ENCODE measurements at places on chromosomes 11 and 22. TPM values are rescaled to one million over a fixed set of nuclear protein-coding genes. Genes with fewer than 3 reads are reported as not detected.

The PHF21A gene
- total RNA-seq, result 45.4 TPM

The MYEOV gene
- total RNA-seq, result 0.23 TPM

DNA sequence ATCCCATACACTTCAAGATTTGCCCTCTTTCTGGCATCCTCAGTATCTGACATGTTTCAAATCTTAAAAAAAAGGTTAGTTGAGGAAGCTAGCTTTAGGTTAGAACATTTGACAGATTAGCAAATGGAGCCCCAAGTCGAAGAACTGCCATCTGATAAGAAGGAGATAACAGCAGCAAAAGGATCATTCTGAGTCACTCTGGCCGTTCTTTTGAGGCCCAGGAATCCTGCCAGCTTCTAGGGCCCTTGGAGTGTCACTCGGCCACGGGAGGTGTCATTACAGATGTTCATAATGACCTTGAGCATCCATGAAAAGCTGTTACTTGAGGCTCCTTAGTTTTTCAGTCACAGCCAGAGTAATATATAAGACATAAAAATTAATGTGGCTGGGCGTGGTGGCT lies 132.1 kb upstream of the RASSF10 start:
- peaks cover 5% of the 10 kb centered on the region for H3K36me3 ChIP-seq
- no peaks in the 10 kb centered on the region for H3K4me1 ChIP-seq
- no peak overlapping the region for H3K27ac ChIP-seq

- DNase-seq, result no peak
- no peaks in the 10 kb centered on the region for H3K27me3 ChIP-seq
- H3K36me3 ChIP-seq, result no peaks in the 10 kb centered on the region
These were observed 3.1 kb upstream of the COMMD9 start for GRCh38 chr11:36292311-36292722.

The AMBRA1 gene
- 33.9 TPM for total RNA-seq

DNA sequence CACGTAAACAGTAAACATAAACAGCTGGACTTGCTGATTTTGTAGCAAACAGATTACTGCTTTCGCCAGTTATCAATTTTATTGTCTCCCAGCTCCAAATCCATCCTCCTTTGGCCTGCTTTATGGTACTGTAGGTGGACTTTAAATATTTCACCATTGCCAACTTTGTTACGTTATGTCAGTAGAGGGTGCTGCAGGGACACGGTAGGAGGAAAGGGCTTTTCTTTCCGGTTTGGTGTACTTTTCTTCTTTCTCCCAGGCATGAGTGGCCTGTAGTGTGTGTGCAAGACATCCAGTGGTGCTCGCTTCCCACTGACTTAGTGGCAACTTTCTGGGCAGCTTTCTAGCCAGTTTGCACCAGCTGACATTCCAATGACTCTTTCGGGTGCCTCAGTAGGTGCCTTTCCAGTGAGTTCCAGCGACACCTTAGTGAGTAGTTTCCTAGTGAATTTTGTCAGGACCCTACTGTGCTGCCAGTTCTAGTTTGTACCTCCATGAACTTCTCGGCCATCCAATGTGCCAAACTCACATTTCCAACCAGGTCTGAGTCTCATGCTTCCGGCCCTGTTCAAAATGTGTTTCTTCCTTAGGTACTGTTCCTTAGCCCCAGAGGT lies 267.6 kb upstream of the TENM4 start:
- H3K4me3 ChIP-seq, result no peak overlapping the region
- no peak for DNase-seq
- H3K27ac ChIP-seq, result no peak overlapping the region
- no peaks in the 10 kb centered on the region for H3K4me1 ChIP-seq
- no peaks in the 10 kb centered on the region for H3K36me3 ChIP-seq

GRCh38 chr22:38490475-38490874 lies 15.6 kb downstream of the DDX17 start:
- H3K4me3 ChIP-seq, result no peak overlapping the region
- no peak overlapping the region for H3K27ac ChIP-seq
- DNase-seq, result no peak
- H3K4me1 ChIP-seq, result peaks cover 10% of the 10 kb centered on the region
- no peaks in the 10 kb centered on the region for H3K27me3 ChIP-seq

The NF2 gene
- 43.9 TPM for total RNA-seq

GRCh38 chr22:49235463-49236300 lies 592.0 kb downstream of the BRD1 start:
- peaks cover 3% of the 10 kb centered on the region for H3K27me3 ChIP-seq
- H3K4me1 ChIP-seq, result no peaks in the 10 kb centered on the region
- no peak overlapping the region for H3K4me3 ChIP-seq

GRCh38 chr22:36921309-36922104 lies 8.1 kb downstream of the CSF2RB start:
- no peak overlapping the region for H3K4me3 ChIP-seq
- no peaks in the 10 kb centered on the region for H3K27me3 ChIP-seq
- H3K4me1 ChIP-seq, result no peaks in the 10 kb centered on the region
- no peak for DNase-seq
- no peak overlapping the region for H3K27ac ChIP-seq

DNA sequence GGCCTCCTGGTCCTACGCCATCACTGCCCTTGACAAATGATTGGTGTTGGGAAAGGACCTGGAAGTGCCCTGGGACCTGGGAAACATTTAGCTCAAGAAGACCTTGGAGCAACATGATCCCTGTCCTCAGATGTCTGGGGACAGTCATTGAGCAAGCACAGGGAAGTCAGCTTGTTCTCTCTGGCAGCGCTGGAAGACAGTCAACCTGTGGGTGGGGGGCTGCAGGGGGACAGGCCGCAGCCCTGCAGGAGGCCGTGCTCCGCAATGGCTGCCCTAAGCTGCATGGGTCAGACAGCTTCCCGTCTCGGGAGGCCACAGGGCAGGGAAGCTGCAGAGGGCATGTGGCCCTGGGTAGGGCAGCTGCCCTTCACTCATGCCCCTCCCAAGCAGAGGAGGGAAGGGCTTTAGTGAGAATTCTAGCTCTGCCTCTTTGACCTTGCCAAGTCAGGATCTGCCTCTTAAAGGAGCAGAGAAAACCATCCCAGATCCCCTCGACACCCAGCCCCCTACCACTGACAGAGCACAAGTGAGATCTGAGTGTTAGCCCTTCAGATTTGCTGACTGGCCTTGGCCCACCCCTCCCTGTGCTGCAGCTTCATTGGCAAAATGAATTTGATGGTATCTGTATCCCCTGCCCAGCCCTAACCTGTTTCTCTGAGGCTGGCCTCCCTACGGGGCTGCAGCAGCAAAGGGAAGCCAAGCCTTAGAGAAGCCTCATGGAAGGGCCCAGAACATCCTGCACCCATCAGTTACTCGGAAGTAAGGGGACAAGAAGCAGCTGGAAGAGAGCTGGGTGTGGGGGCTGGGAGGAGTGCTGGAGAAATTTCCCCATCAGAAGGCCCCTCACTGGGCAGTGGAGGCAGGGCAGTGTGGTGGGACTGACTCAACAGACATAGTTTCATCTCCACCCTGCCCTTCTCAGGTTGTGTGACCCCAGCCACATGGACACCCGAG lies 6.2 kb upstream of the SREBF2 start:
- no peaks in the 10 kb centered on the region for H3K27me3 ChIP-seq
- H3K36me3 ChIP-seq, result no peaks in the 10 kb centered on the region
- DNase-seq, result no peak
- H3K4me1 ChIP-seq, result peaks cover 13% of the 10 kb centered on the region
- no peak overlapping the region for H3K4me3 ChIP-seq

GRCh38 chr11:129636926-129637325 lies 178.7 kb upstream of the TMEM45B start:
- no peak for DNase-seq
- no peaks in the 10 kb centered on the region for H3K36me3 ChIP-seq
- no peaks in the 10 kb centered on the region for H3K4me1 ChIP-seq
- H3K27me3 ChIP-seq, result no peaks in the 10 kb centered on the region

DNA sequence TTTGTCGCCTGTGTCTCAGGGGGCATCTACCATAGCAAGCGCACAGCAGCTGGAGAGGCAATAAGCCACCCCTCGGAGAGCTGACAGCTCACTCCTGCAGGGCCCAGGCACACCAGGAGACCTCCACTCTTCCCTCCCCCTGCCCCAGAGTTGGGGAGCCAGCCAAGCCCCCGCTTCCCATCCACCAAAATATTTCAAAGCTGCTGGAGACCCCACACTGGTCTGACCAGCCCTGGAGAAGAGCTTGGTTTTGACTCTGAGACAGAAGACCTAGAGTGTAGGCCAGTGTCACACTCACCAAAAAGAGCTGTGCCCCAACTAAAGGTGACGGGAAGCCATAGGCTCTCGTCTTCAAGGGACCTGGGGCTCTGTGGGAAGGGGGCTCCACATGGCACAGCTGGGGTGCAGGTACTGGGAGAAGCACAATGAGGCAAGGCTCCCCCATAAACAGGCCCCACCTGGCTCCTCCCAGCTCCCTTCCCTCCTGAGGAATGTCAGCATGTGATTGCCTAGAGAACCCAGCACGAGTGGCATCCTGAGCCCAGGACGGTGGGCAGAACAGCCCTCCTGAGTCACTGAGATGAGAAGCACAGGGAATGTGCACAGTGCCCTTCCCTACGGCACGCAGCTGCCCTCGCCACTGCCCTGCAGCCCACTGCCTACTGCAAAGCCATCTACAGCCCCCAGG lies 5.8 kb upstream of the GNAZ start:
- H3K27ac ChIP-seq, result no peak overlapping the region
- DNase-seq, result peak; percentile 44
- H3K36me3 ChIP-seq, result no peaks in the 10 kb centered on the region
- no peak overlapping the region for H3K4me3 ChIP-seq
- no peaks in the 10 kb centered on the region for H3K4me1 ChIP-seq
- no peaks in the 10 kb centered on the region for H3K27me3 ChIP-seq

- H3K4me1 ChIP-seq, result no peaks in the 10 kb centered on the region
- no peak overlapping the region for H3K27ac ChIP-seq
- H3K27me3 ChIP-seq, result no peaks in the 10 kb centered on the region
- DNase-seq, result no peak
- peaks cover 100% of the 10 kb centered on the region for H3K36me3 ChIP-seq
These were observed 52.2 kb upstream of the L3MBTL2 start for GRCh38 chr22:41152902-41153301.

DNA sequence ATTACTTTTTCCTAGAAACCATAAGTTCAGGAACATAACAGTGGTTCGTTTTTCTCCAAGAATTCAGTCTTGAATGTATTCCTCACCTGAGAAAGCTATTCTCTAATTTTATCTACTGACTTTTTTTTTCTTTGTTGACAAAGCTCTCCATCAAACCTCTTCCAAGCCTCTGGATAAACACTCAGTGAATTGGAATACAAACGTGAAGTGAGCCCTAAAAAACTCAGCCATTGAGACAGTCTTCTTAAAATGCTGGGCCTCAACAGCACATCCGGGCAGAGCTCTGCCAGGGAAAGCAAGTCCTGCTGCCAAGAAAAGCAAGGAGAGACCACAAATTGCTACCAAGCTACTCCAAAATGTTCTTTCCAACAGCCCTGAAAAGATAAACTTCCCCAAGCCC lies 7.7 kb upstream of the SLC1A2 start:
- H3K27me3 ChIP-seq, result peaks cover 11% of the 10 kb centered on the region
- no peaks in the 10 kb centered on the region for H3K36me3 ChIP-seq
- H3K27ac ChIP-seq, result no peak overlapping the region
- peaks cover 14% of the 10 kb centered on the region for H3K4me1 ChIP-seq
- no peak for DNase-seq
- H3K4me3 ChIP-seq, result no peak overlapping the region

The SNX32 gene
- total RNA-seq, result not detected

DNA sequence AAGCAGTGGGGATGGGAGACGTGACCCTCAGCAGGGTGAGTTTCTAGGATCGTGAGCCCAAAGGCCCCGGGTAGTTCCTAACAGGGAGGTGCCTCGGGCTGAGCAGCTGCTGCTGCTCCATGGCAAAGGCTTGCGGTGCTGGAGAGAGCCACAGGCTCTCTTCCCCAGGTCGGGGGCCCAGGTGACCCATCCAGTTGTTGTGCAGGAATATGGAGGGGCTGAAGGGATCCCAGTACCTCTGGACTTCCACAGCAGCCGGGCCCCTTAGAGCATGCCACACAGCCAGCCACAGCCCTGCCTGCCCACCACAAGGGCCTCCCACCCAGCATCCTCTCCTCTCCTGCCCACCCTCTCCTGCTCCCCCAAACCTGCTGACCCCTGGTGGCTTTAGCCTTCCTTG lies 49.3 kb downstream of the BUD13 start:
- no peaks in the 10 kb centered on the region for H3K4me1 ChIP-seq
- no peaks in the 10 kb centered on the region for H3K36me3 ChIP-seq
- no peak for DNase-seq
- H3K27me3 ChIP-seq, result no peaks in the 10 kb centered on the region

The QSER1 gene
- total RNA-seq, result 26.3 TPM

DNA sequence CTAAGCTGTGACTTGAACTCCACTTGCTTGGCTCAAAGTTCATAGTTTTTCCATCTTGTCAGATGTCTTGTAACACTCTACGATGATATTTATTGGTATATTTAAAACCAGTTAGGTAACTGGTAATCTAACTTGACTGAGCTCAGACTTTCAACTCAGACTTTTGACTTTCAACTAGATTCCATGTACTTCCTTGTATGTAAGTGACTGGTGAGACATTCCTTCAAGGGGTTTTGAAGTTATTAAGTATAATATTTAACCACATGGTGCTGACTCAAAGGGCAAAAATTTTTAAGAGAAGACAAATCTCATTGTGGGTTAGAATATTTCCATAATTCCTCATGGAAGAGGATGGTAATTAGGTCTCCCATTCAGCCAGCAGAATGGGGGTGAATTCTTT lies 631.3 kb upstream of the ANO5 start:
- DNase-seq, result no peak
- H3K4me3 ChIP-seq, result no peak overlapping the region
- H3K36me3 ChIP-seq, result no peaks in the 10 kb centered on the region
- no peak overlapping the region for H3K27ac ChIP-seq
- no peaks in the 10 kb centered on the region for H3K4me1 ChIP-seq

- H3K4me3 ChIP-seq, result no peak overlapping the region
- H3K27me3 ChIP-seq, result no peaks in the 10 kb centered on the region
- no peak for DNase-seq
- no peaks in the 10 kb centered on the region for H3K36me3 ChIP-seq
- H3K4me1 ChIP-seq, result peaks cover 25% of the 10 kb centered on the region
These were observed 6.9 kb downstream of the TST start for GRCh38 chr22:37012262-37012904.

GRCh38 chr22:49937758-49938564 lies 19.5 kb downstream of the CRELD2 start:
- peaks cover 30% of the 10 kb centered on the region for H3K4me1 ChIP-seq
- H3K27me3 ChIP-seq, result no peaks in the 10 kb centered on the region
- no peak overlapping the region for H3K4me3 ChIP-seq

GRCh38 chr11:108117746-108118371 lies 3.5 kb upstream of the ACAT1 start:
- H3K27me3 ChIP-seq, result no peaks in the 10 kb centered on the region
